ENCODE measurements at places on chromosomes 13 and 19.

DNA sequence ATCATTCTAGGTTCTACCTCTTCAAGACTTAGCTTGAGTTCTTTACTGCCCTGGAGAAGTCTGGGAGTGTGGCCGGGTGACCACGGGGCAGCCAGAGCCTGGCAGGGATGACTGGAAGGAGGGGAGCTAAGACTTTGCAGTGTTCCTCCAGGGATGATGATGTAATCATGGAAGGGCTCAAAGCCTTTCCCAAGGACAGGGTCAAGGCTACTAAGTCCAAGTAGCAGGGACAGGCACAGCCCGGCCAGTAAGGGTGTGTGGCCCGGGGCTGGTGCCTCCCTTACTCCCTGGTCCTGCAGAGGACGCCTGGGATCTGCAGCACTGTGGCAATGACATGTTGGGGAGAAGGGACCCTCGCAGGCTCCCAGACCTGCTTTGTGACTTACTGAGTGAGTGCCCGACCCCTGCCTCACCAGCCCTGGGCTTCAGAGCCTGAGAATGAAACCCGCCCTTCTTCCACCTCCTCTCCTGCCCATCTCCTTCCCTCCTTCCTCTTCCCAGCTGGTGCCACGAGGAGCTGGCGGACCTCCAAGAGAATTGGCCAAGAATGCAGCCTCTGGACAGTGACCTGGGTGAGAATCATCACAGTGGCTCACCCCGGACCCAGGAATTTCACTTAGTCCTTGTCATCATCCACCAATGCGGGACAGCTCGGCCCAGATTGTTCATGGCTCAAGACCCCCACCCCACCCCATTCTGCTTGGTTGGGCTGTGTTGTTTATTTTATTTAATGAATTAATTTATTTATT, 15.6 kb upstream of the FBXO17 start:
- DNase-seq: no peak

DNA sequence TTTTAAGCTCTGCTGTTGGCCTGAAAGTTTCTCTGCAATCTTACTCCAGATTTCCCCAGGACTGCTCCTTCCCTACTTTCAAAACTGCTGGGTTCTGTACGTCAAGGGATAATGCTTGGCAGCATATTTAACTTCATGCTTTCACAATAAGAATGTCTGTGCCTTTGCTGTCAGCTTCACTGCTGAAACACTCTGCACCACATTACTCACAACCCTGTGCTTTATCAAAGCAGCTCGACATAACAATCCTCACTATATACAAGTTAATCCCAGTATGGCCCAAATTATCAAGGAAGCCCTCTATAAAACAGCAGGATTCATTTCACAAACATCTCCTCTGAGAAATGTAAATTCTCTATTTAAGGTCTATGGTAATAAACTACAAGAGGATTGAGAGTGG, 17.5 kb downstream of the LATS2 start:
- no peak for DNase-seq

DNA sequence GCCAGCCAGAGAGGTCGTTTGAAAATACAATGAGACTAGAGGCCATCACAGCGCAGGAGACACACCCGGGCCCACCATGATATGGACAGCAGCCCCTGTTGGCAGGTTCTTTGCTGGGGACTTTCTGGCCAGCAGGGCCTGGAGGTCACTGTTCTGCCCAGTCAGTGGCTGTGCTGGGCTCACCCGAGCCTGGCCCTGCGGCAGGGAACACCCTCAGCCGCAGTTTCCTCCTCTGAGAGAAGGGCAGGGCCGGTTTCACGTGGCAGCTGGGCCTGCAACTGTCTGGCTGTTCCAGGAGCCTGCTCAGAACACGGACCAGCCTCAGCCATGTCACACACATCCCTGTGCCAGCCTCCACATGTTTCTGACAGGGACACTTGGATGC, 39.4 kb downstream of the ADPRHL1 start:
- DNase-seq: no peak

DNA sequence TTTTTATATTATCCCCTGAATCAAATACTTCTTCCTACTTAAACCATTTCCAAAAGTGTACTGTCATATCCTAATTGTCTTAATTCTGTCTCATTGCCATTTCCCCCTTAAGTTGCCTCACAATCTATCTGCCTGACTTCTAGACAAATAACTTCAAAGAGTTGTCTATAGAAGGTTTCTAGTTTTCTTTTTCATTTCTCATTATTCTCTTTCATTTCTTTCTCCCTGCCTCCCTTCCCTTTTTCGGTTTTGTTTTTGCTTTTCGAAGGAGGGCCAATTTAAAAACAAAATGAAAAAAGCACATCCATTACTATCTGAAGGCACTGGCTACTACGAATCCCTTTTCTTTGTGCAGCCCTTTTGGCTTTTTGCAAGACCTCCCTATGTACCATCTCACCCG, 367.2 kb downstream of the DNAJC15 start:
- DNase-seq: no peak

GRCh38 chr19:5001615-5002014, 32.7 kb downstream of the KDM4B start:
- DNase-seq: peak; percentile 58

- DNase-seq: no peak
Measured at GRCh38 chr13:99990126-99990977, 8.8 kb downstream of the ZIC2 start.

- DNase-seq: no peak
Measured at GRCh38 chr19:39827216-39827615, 6.7 kb downstream of the DYRK1B start.

DNA sequence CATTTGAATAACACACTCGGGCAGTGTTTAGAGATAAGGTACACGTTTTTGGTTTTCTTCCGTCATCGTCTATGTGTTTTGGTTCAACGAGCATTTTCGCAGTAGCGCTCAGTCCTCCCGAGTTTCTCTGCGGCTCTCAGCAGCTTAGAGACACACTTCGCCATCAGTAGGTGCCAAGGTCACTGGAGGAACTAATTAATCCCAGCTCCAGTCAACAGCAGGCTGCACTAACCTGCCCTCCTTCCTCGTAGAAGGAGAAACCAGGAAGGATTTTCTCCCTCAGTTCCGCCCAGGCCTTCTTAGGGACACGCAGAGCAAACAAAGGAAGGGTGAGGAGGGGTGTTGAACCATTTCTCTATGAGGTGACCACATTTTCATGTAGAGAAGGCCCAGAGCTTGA, 12.6 kb downstream of the MBNL2 start:
- DNase-seq: no peak

GRCh38 chr13:51240178-51240577, 18.0 kb downstream of the FAM124A start:
- no peak for DNase-seq

Measured in BE2C (cell line).